ENCODE measurements at places on chromosomes 1 and 21.

GRCh38 chr1:24105368-24106160 is 6.4 kb downstream of the MYOM3 start:
- no peak for DNase-seq

GRCh38 chr1:90753556-90753955 is 36.5 kb upstream of the BARHL2 start:
- no peak for DNase-seq

- DNase-seq, result no peak
Measured at GRCh38 chr1:150529017-150529416, 13.5 kb downstream of the FALEC start.

DNA sequence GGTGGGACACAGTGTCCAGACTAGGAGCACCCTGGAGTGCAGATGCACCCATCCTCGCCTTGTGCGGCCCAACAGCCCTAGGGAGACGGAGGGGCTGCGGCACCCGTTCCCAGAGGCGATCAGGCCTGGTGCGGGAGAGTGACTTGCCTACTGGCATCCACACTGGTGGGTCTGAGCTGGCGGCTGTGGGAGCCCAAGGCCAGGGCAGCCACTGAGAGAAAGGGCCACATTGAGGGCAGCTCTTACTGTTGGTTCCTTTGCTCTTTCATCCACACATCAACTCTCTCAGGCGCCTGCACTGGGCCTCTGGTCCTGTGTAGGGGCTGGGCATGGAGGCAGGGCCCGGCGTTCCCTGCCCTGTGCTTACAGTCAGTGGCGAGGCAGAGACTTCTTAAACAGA is 8.6 kb downstream of the PODN start:
- no peak for DNase-seq

DNA sequence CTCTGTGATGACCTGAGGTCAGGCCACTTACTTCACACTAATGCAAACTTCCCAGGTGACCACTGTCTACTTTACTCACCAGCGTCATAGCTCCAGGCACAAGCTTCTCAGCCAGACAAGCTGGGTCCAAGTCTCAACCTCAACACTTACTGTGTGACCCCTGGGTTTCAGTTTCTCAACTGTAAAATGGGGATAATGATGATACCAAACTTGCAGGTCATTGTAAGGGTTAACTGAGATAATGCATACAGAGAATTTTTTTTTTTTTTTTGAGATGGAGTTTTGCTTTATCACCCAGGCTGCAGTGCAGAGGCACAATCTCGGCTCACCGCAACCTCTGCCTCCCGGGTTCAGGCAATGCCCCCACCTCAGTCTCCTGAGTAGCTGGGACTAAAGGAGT is 34.7 kb downstream of the AK2 start:
- no peak for DNase-seq
